Esophagus squamous epithelium (tissue), 5 donors: ENCODE measurements at places on chromosomes 6 and 20.

GRCh38 chr6:134161041-134161440, 108.6 kb upstream of the SLC2A12 start:
- no peak overlapping the region for H3K27ac ChIP-seq
- no peaks in the 10 kb centered on the region for H3K4me1 ChIP-seq
- H3K36me3 ChIP-seq: no peaks in the 10 kb centered on the region
- no peak overlapping the region for H3K4me3 ChIP-seq
- no peak for DNase-seq
- no peaks in the 10 kb centered on the region for H3K27me3 ChIP-seq

- H3K4me3 ChIP-seq: peak overlapping the region; percentile 52
- H3K36me3 ChIP-seq: peaks cover 5% of the 10 kb centered on the region
- no peaks in the 10 kb centered on the region for H3K27me3 ChIP-seq
- peaks cover 13% of the 10 kb centered on the region for H3K4me1 ChIP-seq
- H3K27ac ChIP-seq: peak overlapping the region; percentile 82
- DNase-seq: no peak
Measured at GRCh38 chr6:146544616-146545182, 1.1 kb downstream of the RAB32 start.

DNA sequence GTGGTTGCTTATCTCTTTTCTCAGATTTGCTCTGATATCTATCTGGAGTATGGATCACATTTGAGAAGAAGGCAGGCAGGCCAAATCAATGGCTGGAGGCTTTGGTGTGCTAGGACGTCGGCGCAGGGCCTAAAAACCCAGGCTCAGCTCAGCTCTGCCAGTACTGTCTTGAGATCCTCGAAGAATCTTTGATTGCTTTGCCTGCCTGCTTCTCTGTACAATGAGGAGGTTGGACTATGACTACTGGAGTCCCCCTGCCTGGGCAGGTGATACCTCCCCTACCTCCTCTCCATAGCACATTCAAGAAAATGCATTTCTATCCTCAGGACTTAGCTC, 25.1 kb downstream of the KCNK5 start:
- H3K4me3 ChIP-seq: no peak overlapping the region
- peak overlapping the region; percentile 50 for H3K27ac ChIP-seq
- peaks cover 13% of the 10 kb centered on the region for H3K4me1 ChIP-seq
- H3K36me3 ChIP-seq: no peaks in the 10 kb centered on the region

GRCh38 chr6:78538002-78538401, 329.3 kb upstream of the IRAK1BP1 start:
- no peak overlapping the region for H3K27ac ChIP-seq
- H3K4me3 ChIP-seq: no peak overlapping the region
- H3K4me1 ChIP-seq: no peaks in the 10 kb centered on the region
- no peaks in the 10 kb centered on the region for H3K27me3 ChIP-seq
- no peak for DNase-seq

- no peak overlapping the region for H3K4me3 ChIP-seq
- no peaks in the 10 kb centered on the region for H3K36me3 ChIP-seq
- no peak for DNase-seq
- peak overlapping the region; percentile 84 for H3K27ac ChIP-seq
- no peaks in the 10 kb centered on the region for H3K27me3 ChIP-seq
Measured at GRCh38 chr6:33716890-33717632, 5.6 kb upstream of the UQCC2 start.

DNA sequence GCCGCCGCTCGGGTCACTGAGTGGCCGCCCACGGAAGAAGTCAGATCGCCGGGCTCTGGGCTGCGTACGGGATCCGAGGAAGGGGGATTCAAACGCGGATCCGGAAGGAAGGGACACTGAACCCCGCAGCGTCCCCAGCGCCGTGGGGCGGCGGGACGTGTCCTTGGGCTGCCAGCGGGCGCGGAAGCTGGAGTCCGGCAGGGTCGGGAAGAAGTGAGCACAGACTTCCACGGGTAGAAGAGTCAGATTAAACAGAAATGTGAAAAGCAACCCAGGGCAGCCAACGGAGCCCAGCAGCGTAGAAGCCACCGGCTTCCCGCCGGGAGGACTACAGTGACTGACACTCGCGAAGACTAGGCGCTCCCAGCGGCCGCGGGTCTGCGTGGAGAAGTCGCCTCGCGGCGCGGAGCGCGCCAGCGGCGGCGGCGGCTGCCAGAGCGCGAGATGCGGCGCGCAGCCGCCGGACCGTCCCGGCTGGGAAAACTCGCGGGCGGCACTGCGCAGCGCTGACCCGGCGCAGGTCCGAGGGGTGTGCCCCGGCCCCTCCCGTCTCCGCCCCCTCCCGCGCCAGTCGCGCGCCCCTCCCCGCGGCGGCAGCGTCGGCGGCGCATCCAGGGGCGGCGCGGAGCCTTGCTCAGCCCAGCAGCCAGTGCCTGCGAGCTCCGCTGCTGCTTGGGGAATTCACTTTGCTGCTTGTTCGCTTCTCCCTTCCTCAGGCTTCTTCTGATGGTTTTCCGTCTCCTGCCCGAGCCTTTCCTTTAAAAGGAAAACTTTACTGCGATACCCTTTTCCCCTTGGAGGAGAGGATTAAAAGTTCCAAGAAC, at the start of gene SAMD5:
Gene SAMD5, plus strand, starts transcription at position 649 of the 824 bp plus-strand sequence. CDS start 239 bp downstream, outside the sequence.
- DNase-seq: no peak
- H3K4me3 ChIP-seq: peak within 1 kb of the TSS; percentile 76
- no peaks in the 10 kb centered on the region for H3K36me3 ChIP-seq

DNA sequence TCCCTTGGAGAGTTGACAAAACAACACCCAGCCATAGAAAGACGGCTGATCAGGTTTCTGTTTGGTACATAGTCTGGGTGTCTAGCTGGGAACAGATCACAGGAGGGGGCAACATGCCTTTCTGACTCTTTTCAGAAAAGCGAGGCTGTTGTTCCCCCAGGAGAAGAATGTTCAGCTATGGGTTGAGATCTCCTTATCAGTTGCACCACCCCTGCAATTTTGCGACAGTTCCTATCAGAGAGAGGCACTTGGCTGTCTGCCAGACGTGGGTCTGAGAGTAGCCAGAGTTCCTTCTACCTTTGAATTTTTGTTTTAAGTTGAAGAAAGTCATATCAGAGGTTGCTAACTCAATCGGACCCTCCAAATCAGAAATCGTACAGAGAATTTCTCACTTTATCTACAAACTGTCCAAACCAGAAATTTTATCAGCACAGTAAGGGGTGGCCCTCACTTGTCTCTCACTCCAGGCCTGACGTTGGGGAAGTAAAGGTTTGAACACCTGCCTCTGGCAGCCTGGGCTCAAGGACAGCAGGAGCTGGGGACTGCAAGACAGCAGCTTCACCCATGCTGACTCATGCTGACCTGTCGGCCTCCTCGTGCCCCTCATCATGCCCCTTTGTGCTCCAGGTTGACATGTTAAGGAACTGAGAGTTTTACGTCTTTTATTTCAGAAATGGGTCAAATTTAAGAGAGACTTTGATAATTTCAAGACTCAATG, 42.3 kb downstream of the TMC2 start:
- H3K27me3 ChIP-seq: no peaks in the 10 kb centered on the region
- H3K4me1 ChIP-seq: no peaks in the 10 kb centered on the region
- no peak overlapping the region for H3K4me3 ChIP-seq
- H3K36me3 ChIP-seq: no peaks in the 10 kb centered on the region

GRCh38 chr6:4805553-4806336, 29.5 kb downstream of the CDYL start:
- no peak for DNase-seq
- H3K27ac ChIP-seq: no peak overlapping the region

- no peaks in the 10 kb centered on the region for H3K36me3 ChIP-seq
- no peaks in the 10 kb centered on the region for H3K27me3 ChIP-seq
Measured at GRCh38 chr6:38484656-38485055, 155.1 kb downstream of the BTBD9 start.

DNA sequence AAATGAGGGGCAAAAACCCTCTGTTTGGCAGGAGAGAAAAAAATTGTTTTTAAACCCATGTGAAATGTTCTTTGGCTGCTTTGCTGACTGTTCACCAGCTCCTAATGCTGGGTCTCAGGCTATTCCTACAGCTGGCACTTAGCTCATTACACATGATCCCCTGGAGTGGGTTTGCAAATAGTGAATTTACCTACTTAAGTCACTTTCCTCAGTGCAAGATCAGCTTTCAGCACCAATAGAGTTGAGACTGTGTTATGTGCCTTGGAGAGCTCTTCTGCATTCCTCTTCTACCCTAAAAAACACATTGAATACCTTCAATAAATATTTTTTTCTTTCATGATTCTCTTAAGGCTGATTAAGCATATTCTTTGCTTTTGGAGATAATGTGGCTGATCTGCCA, 58.4 kb upstream of the PRDM1 start:
- H3K4me1 ChIP-seq: no peaks in the 10 kb centered on the region
- no peaks in the 10 kb centered on the region for H3K27me3 ChIP-seq
- no peaks in the 10 kb centered on the region for H3K36me3 ChIP-seq
- H3K4me3 ChIP-seq: no peak overlapping the region
- H3K27ac ChIP-seq: no peak overlapping the region
- DNase-seq: no peak

GRCh38 chr6:150453357-150453756, 84.5 kb downstream of the IYD start:
- no peaks in the 10 kb centered on the region for H3K36me3 ChIP-seq
- no peak for DNase-seq
- no peak overlapping the region for H3K27ac ChIP-seq
- H3K4me1 ChIP-seq: no peaks in the 10 kb centered on the region
- H3K27me3 ChIP-seq: no peaks in the 10 kb centered on the region
- H3K4me3 ChIP-seq: no peak overlapping the region

DNA sequence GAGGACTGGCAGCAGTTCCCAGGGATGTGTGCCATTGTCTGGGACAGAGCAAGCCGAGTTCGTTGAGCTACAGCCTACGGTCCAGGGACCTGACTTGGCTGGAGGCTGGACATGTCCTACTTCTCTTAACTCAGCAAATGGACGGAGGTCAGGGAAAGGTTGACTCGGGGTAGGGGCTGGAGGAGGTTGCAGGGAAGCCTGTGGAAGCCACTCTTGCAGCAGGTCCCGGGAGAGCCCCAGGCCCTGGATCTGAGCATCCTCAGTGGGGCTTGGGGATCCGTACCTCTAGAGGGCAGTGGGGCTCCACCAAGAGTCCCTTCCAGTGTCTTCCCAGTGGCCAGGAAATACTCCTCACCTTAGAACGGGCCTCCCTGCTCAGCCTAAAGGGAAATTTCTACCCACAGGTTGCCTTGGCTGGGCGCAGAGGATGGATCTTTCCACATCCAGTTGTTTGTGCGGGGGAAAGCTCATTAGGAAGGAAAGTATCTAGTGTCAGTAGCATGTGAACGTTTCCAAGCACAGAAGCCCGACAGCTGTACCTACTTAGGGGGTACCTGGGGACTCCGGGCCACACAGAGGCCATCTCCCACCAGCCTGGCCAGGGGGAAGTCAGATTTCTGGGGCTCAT, 170.2 kb downstream of the NFATC2 start:
- no peak for DNase-seq
- no peaks in the 10 kb centered on the region for H3K36me3 ChIP-seq
- H3K4me1 ChIP-seq: peaks cover 7% of the 10 kb centered on the region
- H3K4me3 ChIP-seq: no peak overlapping the region
- H3K27ac ChIP-seq: no peak overlapping the region

DNA sequence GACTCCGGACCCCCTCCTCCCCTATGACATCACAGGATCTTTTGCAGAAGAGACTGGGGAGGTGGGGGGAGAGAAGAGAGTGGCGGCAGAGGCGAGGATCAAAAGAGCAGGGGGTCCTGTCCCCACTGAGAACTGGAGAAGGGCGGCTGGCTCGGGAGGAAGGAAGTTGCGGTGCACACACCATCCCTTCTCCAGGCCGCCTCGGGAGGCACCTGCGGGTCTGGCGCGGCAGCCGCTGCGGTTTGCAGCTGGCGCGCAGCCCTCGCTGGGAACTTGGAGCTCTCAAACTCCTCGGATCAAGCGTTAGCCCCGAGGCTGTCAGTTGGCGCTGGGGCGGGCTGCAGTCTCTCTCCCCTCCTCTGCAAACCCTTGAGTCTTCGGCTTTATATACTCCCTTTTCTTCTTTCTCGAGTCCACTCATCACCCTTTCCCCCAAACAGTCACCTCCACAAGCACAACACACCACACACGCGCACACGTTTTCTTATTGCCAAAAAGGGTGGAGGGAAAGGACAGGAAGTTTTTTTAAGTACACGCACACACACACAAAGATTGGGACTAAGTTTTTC, 180.7 kb downstream of the TBXT start:
- H3K27me3 ChIP-seq: no peaks in the 10 kb centered on the region
- H3K4me3 ChIP-seq: peak overlapping the region; percentile 58
- H3K27ac ChIP-seq: no peak overlapping the region
- H3K36me3 ChIP-seq: no peaks in the 10 kb centered on the region

DNA sequence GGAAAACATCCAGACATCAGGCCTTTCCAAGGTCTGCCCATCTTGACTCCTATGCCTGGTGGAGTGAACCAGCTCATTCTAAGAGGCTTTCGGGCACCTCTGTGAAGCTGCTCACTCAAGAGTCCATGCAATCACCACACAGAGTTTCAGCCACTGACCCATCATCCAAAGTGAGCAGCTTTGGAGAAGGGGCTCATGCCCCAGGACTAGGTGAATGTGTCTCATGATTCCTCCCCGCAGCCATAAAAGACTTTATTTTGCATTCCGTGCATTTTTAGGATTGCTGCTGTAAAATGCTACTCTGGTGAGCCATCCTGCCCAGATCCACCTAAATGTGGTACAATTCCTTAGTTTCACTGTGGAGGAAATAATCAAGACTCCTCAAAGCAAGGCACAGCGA, 44.5 kb upstream of the EZR start:
- H3K4me1 ChIP-seq: no peaks in the 10 kb centered on the region
- no peak for DNase-seq
- no peaks in the 10 kb centered on the region for H3K27me3 ChIP-seq
- no peaks in the 10 kb centered on the region for H3K36me3 ChIP-seq
- no peak overlapping the region for H3K4me3 ChIP-seq

GRCh38 chr6:39091220-39091619, 23.8 kb downstream of the SAYSD1 start:
- H3K36me3 ChIP-seq: no peaks in the 10 kb centered on the region
- H3K27me3 ChIP-seq: peaks cover 21% of the 10 kb centered on the region
- no peaks in the 10 kb centered on the region for H3K4me1 ChIP-seq
- H3K27ac ChIP-seq: no peak overlapping the region
- no peak for DNase-seq

DNA sequence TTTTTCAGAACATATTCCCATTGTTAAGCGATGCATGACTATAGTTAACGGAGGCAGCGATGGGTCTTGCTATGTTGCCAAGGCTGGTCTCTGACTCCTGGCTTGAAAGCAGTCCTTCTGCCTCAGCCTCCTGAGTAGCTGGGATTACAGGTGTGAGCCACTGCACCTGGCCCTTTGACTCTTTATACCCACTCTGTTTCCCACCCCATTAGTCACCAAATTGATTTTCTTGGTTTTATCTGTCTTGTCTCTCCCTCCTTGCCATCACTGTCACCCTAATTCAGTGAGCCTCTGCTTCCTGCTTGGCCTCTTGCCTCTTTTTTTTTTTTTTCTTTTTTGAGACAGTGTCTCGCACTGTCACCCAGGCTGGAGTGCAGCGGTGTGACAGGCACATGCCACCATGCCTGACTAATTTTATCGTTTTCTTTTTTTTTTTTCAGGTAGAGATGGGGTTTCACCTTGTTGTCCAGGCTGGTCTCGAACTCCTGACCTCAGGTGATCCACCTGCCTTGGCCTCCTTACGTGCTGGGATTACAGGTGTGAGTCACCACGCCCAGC, 31.3 kb downstream of the ZFAND3 start:
- H3K27ac ChIP-seq: no peak overlapping the region
- no peak overlapping the region for H3K4me3 ChIP-seq
- no peak for DNase-seq
- H3K27me3 ChIP-seq: no peaks in the 10 kb centered on the region
